Right renal pelvis (tissue), 4 donors: ENCODE measurements at places on chromosomes 4 and X.

DNA sequence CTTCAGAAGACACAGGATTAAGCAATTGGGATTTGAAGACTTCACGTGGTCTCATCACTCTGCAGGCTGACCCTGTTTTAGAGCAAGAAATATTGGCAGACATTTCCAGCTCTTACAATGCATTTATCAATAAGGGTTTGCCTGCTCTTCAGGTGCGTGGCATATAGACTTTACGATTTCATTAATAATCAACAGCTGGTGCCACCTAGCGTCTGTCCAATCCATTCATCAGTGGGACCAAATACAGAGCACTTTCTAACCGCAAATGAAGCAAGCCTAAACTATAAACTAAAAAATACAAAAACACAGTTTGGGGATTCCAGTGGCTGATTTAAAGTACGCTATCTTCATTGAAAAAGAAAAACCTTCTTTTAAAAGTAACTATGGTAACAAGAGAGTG is 125.4 kb upstream of the DMD start:
- no peak for DNase-seq

GRCh38 chr4:100026066-100026465 is 76.0 kb upstream of the H2AZ1 start:
- DNase-seq = no peak

GRCh38 chr4:31005037-31005436 is 284.9 kb downstream of the PCDH7 start:
- no peak for DNase-seq

DNA sequence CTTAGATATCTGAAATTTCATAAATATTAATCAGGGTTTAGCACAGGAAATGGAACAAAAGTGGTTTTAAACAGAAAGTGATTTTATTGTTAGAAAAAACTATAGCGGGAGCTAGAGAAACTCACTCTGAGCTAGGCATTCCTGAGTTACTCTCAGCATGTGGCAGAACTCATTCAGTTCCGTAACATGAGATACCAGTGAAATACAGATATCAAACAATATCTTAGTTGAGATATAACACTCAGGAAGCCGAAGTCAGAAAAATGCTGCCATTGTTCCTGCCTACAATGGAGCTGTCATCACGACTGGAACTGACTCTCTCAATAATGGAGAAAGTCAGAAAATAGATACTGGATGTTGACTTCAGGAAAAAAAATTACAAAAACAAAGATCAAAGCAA is 1428.7 kb downstream of the PCDH18 start:
- DNase-seq = no peak

DNA sequence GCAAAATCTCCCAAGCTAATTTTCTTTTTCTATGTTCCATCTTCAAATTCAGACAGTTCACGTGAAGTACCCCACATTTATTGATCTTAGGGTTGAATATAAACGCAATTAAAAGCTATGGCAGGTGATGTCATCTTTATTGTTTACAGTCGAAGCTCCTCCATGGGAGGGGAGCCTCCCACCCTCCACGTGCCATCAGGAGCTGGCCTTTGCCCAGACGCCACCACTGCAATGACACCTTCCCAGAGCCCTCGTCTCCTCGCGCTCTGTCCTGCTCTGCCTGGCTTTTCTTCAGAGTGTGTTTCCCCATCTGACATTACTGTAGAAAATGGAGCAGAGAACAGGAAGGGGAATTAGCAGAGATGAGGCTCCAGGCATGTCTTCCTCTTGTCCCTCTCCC is 18.8 kb upstream of the CYP4V2 start:
- no peak for DNase-seq

GRCh38 chr4:152657657-152658056 is 22.1 kb downstream of the TMEM154 start:
- no peak for DNase-seq
